ENCODE measurements at places on chromosomes 1 and 21.

DNA sequence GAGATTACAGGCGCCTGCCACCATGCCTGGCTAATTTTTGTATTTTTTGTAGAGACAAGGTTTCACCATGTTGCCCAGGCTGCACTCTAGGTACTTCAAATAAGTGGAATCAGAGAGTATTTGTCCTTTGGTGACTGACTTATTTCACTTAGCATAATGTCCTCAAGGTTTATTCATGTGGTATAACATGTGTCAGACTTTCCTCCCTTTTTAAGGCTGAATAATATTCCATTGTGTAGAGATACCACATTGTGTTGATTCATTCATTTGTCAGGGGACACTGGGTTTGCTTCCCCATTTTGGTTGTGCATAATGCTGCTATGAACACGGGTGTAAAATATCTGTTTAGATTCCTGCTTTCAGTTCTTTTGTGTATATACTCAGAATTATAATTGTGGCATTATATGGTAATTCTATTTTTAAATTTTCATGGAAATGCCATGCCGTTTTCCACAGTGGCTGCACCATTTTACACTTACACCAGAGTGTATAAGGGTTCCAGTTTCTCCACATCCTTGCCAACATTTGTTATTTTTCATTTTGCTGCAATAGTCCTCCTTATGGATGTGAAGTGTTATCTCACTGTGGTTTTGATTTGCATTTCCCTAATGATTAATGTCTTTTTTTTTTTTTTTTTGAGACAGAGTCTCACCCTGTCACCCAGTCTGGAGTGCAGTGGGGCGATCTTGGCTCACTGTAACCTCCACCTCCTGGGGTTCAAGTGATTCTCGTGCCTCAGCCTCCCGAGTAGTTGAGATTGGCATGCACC is 35.1 kb downstream of the IL6R start:
- DNase-seq: no peak

GRCh38 chr1:61269602-61270001 is 187.2 kb downstream of the NFIA start:
- DNase-seq: no peak

GRCh38 chr1:5915587-5916571 is 76.3 kb downstream of the NPHP4 start:
- no peak for DNase-seq

DNA sequence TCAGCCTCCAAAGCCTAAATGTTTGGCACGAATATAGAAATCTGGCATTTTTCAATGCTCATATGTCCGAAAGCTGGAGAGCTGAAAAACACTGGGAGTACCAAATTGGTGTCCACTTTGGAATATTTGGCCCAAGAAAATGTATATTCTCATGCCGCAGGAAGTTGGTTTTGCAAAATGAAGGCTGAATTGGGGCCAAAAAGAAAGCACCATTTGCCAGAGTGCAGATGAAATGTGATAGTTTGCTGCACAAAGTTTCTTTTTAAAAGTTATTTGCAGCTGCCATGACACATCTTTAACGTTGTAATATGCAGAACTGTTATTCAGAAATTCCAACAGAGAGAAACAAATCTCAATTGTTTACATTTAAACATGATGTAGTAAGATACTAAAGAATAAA is 124.2 kb upstream of the LYPLAL1 start:
- DNase-seq: no peak

- DNase-seq: no peak
Measured at GRCh38 chr1:14442669-14443068, 155.8 kb upstream of the KAZN start.

DNA sequence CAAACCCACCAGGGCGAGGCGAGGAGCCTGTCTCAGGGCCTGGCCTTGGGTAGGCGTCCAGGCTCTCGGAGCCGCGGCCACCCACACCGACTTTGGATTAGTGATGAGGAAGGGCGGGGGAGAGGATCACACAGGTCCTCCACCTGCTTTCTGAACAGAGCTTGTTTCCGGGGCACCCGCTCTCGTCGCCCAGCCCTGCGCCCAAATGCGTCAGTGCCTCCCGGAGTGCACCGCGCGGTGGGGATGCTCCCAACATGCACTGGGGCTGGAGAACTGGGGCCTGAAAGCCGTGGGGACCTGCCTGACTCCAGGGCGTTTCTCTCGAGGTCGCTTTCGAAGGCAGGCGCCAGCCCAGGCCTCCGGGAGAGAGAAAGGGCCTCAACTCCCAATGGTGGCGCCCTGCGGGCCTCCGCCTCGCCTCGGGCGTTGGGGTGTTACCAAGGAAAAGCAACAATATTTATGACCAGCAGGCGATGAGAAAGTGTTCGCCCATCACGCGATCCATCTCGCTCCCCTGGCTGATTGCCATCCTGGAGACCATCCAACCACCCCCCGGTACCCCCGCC is 8.9 kb upstream of the LHX8 start:
- DNase-seq: no peak

DNA sequence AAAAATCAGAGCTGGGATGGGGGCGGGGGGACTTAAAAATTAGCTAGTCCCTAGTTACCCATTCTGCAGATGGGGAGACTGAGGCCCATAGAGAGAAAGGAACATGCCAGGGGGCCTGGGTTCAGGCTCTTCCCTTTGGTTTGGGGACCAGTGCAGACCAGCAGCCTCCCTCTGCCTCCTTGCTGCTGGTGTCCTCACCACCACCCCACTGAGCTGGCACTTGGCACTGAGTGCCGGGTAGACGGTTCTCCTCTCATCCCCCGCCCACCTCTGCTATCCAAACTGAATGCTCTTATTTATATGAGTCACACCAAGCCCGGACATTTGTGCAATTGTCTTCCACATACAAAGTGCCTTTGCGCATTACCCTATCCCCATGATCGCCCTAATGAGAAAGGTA is 39.2 kb downstream of the CAMK2N1 start:
- DNase-seq: no peak

- DNase-seq: no peak
Measured at GRCh38 chr1:170808216-170808885, 127.0 kb upstream of the MROH9 start.
